Left ventricle myocardium superior (tissue), 1 donor: ENCODE measurements at places on chromosomes 3 and 15. TPM values are rescaled to one million over a fixed set of nuclear protein-coding genes. Genes with fewer than 3 reads are reported as not detected.

The MYL3 gene
- 9,164 TPM for total RNA-seq

The RAD54L2 gene
- 10.4 TPM for total RNA-seq

The CAPN3 gene
- 3.8 TPM for total RNA-seq

The MESP1 gene
- total RNA-seq = 8.4 TPM

The CDHR4 gene
- not detected for total RNA-seq

The SORD gene
- 13.6 TPM for total RNA-seq

- DNase-seq = no peak
Measured at GRCh38 chr3:114192136-114192535, 13.3 kb upstream of the DRD3 start.

GRCh38 chr3:11638495-11639358 lies 5.0 kb downstream of the VGLL4 start:
- peak; percentile 47 for DNase-seq

- no peak for DNase-seq
Measured at GRCh38 chr3:23762214-23762613, 43.5 kb upstream of the UBE2E1 start.

GRCh38 chr3:73653877-73654276 lies 29.1 kb upstream of the PDZRN3 start:
- DNase-seq = no peak

- DNase-seq = peak; percentile 57
Measured at GRCh38 chr15:79071901-79072300, 18.7 kb downstream of the RASGRF1 start.

GRCh38 chr15:75034615-75035014 lies 11.2 kb downstream of the PPCDC start:
- DNase-seq = no peak

- DNase-seq = no peak
Measured at GRCh38 chr3:170054204-170054603, 16.4 kb downstream of the GPR160 start.

GRCh38 chr15:99620178-99620577 lies 54.4 kb downstream of the MEF2A start:
- no peak for DNase-seq

DNA sequence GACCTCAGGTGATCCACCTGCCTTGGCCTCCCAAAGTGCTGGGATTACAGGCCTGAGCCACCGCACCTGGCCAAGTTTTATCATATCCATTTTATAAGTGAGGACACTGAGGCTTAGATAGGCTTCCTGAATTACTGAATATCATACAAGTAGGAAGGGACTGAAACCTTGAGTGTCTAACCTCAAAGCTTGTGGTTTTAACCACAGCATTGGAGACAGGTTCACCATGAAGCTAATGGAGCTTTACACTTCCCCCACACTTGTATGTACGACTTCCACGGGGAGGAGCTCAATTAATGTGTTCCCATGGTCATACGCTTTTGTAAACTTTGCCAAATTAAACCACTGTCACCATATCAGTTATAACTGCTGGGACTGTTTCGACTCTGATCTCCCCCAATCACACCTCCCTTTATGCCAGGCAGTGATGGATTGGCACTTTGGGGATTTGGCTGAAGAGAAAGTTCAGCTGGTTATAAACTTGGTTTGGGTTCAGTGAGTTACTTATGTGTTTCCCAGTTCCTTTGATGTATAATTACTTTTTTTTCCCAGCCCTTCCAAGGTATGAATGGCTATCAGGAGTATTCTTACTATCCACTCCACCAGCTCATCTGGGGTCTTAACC lies 38.4 kb upstream of the MEIS2 start:
- DNase-seq = no peak

DNA sequence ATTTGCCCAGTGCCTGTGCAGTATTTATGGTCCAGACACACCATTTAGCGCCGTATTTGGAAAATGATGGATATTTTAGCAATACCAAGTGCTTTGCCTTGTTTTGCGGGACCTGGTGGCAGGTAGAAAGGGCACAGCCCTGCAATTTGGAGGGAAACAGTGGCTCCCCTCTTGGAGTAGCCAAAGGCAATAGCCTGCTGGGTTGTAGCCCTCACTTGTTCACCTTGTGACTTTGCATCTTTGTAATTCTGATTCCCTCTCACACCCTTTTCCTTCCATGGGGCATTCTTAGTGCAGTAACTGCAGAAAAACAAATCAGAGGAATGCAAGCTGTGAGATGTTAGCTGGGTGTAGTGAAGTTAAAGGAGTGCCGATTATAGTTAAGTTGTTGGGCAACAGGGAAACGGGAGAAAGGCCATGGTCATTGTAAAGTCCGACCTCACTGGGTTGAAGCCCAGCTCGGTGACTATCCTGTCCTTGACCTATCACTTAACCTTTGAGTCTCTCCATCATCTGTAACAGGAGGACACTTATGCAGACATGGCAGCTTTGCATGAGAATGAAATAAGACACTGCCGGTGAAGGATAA lies 131.0 kb upstream of the KLHL25 start:
- no peak for DNase-seq
